CD4-positive, CD25-positive, alpha-beta regulatory T cell (primary cell): ENCODE measurements at places on chromosomes 5 and 9. TPM values are rescaled to one million over a fixed set of nuclear protein-coding genes. Genes with fewer than 3 reads are reported as not detected.

- no peak for DNase-seq
Measured at GRCh38 chr9:87725356-87725899, 491 bp upstream of the CTSL start.

GRCh38 chr5:42887097-42887496 lies 75.4 kb upstream of the SELENOP start:
- no peak for DNase-seq

DNA sequence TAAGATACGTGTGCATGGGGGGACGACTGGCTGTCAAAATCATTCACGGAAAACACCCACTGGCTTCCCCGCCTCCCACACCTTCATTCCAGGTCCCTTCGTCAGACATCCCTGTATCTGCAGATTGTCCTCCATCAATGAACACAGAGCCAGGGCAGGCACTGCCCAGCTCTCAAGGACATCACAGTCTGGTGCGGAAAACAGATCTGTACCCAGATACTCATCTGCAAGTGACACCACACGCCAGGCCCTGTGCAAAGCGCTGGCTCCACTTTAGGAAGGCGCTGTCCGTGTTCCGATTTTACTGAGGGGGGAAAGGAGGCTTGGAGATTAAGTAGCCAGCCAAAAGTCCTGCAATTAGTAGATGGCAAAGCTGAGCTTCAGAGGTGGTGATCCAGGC lies 72.3 kb downstream of the OLFM1 start:
- DNase-seq = no peak

The ABCA1 gene
- 4.3 TPM for total RNA-seq

GRCh38 chr5:40402007-40402364 lies 277.7 kb upstream of the PTGER4 start:
- peak; percentile 37 for DNase-seq

DNA sequence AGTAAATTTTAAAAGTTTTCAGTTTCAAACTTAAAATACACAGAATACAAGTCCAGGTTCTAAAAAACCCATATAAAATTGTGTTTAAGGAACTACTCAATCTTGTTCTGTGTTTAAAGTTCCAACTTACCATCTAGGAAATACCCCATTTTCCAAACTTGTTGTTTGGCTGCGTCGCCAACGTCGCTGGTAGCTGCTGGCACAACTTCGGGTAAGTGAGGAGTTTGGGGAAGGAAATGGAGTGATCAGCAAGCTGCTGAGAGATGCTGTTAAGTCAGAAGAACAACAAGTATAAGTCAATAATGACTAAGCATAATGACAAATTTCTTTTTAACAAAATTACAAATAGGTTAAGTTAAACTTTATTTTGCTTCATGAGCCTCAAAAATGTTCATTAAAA lies 71.3 kb upstream of the RAPGEF6 start:
- DNase-seq = no peak

The LHX6 gene
- not detected for total RNA-seq

GRCh38 chr9:36152741-36153438 lies 16.3 kb upstream of the CCIN start:
- no peak for DNase-seq

DNA sequence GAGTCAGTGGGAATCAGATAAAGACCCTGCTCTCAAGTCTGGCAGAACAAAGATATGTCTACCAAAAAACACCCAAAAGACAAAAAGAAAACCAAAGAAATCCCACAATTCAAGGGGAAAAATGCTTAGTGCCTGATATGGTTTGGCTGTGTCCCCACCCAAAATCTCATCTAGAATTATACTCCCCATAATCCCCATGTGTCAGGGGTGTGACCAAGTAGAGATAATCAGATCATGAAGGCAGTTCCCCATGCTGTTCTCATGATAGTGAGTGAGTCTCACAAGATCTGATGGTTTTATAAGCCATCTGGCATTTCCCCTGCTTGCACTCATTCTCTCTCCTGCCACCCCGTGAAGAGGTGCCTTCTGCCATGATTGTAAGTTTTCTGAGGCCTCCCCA lies 13.4 kb downstream of the FBXO10 start:
- DNase-seq = no peak

- DNase-seq = no peak
Measured at GRCh38 chr9:89236955-89237573, 58.4 kb upstream of the SHC3 start.

DNA sequence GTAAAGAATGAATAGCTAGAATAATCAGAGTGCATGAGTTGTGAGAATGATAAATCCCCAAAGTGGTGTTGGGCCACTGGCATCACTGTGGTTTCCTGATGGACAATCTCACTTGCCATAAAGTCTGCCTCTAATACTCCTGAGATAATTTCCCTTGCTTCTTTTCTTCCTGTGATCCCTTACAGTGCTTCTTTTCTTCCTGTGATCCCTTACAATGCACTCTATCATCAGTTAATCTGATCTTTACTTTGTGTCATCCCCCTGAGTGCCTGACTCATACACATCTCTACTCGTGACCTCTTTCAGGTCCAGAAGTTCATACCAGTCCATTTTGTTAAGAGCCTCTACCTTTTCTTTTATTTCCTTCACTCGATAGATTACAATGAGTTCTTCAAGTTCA lies 418.3 kb downstream of the HCN1 start:
- no peak for DNase-seq

DNA sequence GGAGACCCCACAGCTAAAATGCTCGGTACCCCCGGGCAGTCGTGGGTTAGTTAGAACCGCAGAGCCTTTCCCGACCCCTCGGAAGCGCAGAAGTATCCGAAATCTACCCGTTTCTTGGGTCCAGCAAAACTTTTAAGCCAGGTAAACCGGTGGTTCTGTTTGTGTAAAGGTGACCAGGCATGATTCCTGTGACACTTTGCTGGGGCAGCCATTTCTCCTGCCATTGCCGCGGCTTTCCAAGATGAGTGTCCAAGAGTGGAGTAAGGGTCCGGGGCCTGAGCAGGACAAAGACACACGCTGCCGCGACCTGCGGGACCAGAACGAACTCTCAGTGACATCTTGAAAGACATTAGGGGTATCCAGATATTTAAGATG lies 655 bp downstream of the MARVELD2 start:
- no peak for DNase-seq

DNA sequence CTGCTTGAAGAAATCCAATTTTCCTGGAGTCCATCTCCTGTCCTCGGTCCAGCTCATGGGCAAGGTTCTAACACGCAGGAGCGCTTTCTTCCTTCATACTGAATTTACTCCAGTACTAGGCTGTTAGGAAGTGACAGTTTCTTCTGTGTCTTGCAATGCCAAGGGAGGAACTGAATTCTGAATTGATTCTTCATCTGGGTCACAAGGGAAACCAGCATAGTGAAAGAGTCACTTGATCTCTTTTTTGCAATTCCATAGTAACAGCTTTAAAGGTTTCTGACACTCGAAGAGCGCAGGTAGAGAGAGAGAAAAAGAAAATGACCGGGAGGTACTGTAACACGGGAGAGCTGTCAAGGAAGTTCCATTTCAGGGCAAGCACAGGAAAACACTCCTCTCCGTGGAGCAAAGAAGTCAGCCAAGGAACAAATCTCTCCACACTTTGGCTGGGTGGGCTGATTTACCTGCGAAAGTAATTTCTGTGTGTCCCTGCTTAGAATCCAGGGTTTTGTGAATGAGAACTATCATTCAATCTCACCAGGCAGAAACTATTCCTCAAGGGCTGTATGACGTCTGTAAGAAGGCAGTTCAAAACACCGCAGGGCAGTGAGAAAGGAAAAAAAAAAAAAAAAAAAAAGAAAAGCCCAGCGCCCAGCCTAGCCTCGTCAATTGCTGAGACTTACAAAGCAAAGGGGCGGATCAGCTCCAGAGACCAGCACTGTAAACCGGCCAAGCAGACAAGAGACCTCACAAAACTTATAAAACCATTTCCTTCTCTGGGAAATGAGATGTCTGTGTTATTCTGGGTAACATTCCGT lies 617.8 kb downstream of the PDE4D start:
- no peak for DNase-seq

The CSF1R gene
- not detected for total RNA-seq

DNA sequence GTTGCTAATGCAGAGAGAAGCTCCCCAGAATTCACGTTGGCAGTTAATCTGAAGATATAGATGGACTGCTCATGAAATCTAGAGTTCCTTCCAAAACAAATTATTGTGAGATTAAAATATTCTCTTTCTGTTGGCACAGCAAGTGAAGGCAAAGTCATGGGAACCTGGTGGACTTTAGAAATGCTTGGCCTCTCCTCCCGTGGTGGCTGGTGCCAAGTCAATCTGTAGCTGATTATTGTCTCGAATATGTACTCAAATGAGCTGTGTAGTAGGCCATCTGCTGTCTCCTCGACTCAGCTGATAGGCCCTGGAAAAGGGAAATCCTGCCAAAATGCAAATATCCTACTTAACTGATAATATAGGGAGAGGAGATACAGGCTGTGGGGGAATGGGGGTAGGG lies 69.3 kb downstream of the DAPK1 start:
- no peak for DNase-seq
